ENCODE measurements at places on chromosomes 2 and 18.

GRCh38 chr2:191927319-191927867 is 80.5 kb upstream of the CAVIN2 start:
- no peak for DNase-seq

GRCh38 chr2:216661639-216662375 is 28.6 kb downstream of the IGFBP2 start:
- DNase-seq, result no peak

- DNase-seq, result no peak
Measured at GRCh38 chr2:117918608-117919007, 95.3 kb downstream of the CCDC93 start.

GRCh38 chr2:161090411-161090810 is 69.8 kb upstream of the TANK start:
- peak; percentile 19 for DNase-seq

DNA sequence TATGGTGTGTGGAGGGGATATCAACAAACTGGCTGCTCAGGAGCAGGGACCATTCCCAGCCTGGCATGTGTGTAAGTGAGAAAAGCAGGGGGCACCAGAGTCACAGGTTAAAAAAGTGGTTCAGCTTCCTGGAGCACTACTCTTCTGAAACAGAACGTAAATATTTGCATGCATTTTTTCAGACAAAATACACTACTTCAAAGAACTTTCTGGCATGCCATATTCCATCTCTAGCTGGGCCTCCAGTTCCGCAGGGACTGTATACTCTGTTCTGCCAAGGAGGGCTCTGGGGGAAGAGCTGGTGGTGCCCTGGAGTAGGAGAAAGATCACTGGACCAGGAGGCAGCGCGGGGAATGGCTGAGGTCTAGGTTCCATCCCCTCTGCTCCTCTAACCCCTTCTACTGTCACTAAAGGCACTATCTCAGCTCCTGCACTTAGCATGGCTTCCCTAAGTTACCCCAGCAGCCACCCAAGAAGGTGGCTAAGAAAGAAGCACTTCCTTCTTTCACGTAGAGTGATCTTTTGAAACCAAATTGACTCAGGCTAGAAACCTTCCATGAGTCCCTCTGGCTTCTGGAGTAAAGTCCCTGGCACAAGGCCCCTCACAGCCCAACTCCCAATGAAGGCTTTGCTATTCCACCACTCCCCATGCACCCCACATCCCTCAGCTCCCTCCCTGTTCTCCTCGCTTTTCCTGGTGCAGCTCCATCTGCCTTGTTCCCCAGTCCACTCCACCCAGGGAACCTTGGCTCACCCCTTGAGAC is 57.6 kb upstream of the CABLES1 start:
- no peak for DNase-seq

DNA sequence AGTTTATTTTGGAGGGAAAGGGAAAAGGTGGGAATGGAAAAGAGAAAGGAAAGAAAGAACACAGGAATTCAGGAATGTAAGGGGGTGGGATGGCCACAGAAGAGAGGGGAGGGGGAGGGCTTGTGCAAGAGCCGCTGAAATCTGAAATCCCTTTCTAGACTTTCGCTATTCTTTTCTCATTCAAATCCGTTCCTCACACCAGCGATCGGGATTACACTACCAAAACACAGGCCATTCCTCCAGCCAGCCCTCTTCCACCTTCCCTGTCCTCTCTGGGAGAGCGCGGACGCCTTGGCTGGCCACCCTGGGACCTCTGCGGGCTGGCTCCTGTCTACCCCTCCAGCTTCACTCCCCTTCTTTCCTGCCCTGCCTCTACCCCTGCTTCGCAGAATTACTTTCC is 102.3 kb downstream of the CDCA7 start:
- DNase-seq, result no peak

DNA sequence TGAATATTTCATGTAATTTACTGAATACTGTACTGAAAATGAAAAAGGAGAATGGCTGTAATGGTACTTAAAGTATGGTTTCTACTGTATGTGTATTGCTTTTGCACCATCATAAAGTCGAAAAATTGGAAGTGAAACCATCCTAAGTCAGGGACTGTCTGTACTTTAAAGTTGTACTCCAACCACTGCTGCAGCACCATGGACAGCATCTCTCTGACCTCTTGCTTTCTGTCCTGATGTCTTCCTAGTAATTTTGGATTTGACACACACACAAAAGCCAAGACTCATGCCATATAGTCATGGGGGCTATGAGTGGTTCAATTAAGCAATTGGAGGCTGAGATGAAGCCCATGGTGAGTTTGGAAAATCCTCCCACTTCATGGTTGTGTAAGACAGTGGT is 256.3 kb upstream of the PKDCC start:
- no peak for DNase-seq

- DNase-seq, result no peak
Measured at GRCh38 chr2:239762655-239763269, 262.4 kb downstream of the NDUFA10 start.

GRCh38 chr2:159362816-159363251 is 76.3 kb upstream of the WDSUB1 start:
- no peak for DNase-seq

- DNase-seq, result no peak
Measured at GRCh38 chr2:108184419-108184818, 55.3 kb upstream of the SULT1C3 start.

DNA sequence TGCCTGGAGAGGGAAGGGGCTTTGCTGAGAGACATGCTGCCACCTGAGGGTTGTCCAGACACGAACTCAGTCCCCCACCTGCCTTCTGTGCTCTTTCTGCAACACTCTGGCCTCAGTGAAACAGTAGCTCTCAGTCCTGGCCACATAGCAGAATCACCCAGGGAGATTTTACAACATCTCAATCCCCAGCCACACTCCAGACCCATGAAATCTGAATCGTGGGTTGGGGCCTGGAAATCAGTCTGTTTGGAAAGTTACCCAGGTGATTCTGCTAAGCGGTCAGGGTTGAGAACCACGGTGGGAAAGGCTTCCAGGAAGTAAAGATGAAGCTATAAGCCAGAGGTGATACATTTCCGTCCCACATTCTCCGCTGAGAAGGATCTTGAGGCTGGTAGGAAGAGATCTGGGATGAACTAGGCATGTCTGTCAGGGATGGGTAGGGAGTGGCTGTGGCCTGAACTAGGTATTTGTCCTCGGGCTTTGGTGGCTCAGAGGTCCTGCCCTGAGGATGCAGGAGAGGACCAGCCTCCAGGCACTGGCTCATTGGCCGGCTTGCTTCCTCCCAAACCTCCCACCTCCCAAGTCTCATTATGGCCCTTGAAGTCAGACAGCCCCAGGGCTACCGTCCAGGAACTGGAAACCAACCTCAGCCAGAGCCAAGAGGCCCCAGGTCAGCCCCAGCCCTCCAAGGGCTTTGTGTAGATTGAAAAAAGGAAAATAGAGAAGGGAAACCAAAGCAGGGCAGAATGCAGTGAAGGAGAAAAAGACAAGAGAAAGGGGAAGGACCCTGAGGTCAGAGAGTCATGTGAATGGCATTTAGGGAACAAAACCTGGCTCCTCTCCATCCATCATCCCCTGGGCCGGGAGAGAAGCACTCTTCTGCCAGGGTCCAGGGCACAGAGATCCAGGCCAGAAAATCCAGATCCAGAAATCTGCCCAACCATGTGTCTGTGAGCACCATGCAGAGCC is 119.6 kb downstream of the ZFP36L2 start:
- DNase-seq, result no peak

DNA sequence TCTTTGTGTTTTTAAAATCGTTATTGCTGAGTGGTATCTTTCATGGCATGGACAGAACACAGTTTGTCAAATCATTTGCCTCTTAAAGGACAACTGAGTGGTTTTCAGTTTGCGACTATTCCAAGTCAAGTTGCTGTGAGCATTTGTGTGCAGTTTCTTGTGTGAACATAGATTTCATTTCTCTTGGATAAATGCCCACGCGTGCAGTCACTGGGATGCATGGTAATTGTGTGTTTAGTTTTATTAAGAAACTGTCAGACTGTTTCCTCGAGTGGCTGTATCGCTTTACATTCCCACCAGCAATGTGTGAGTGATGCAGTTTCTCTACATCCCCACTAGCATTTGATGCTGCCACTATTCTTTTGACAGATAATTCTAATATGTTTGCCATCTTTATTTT is 154.0 kb upstream of the ARL4C start:
- no peak for DNase-seq

- DNase-seq, result no peak
Measured at GRCh38 chr2:239756790-239757760, 268.1 kb downstream of the NDUFA10 start.

GRCh38 chr2:29519338-29519925 is 402.0 kb downstream of the ALK start:
- no peak for DNase-seq

DNA sequence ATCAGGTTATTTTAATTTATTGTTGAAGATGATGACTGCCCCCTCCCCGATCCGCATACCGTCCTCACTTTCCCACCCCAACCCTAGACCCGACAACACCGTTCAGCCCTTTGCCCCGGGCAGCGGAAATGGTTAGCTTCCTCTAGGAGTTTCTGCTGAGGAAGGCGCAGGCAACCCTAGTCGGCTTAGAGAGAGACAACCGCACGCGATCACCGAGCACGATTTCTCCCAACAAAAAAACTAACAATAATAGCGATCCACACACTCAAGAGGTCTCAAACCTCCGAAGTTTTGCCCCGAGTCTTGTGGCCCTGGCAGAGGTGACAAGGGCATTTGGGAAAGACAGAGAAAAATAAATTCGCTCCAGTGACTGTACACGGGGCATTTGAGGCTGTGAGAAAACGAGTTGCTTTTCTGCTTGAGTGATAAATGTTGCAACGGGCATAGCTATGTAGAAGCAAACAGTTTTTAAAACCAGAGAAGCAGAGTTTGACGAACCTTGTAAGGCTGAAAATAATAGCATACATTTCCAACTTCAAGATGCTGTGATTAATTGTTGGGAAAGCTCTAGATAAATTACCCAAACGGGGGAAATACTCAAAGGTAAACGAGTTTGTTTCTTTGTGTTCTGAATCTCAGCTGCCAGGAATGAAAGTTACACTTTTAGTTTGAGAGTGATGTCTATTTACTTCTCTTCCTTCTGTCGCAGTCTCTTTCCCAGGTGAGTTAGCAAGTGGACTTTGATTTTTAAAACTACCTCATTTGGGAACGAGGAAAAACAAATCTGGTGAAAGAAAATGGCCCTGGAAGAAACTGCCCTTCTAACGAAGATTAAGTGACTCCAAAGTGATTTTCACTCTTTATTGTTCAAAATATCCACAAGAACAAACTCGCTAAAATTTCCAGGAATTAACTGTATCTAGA is 11.0 kb upstream of the SIX3 start:
- no peak for DNase-seq

- DNase-seq, result no peak
Measured at GRCh38 chr2:33321876-33322483, 154.5 kb upstream of the RASGRP3 start.

DNA sequence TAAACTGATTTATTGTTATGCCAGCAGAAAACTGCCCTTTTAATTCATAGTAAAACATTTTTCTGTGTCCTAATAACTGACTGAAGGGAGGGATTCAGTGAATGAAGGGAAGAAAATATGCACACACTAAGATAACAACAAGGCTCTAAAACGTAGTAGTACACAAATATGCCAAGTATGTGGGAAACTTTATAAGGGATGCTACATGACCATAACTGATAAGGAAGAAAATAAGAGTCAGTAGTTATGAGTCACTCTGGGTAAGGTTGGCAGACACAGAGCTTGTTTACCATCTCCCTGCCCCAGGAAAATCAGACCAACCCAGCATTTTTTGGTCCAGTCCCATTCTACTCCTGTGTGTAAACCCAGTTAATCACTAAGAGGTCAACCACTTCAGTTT is 124.2 kb downstream of the RPRM start:
- DNase-seq, result no peak

GRCh38 chr2:70160545-70160944 is 30.3 kb downstream of the C2orf42 start:
- no peak for DNase-seq

GRCh38 chr2:47178341-47178740 is 23.2 kb upstream of the STPG4 start:
- DNase-seq, result no peak

DNA sequence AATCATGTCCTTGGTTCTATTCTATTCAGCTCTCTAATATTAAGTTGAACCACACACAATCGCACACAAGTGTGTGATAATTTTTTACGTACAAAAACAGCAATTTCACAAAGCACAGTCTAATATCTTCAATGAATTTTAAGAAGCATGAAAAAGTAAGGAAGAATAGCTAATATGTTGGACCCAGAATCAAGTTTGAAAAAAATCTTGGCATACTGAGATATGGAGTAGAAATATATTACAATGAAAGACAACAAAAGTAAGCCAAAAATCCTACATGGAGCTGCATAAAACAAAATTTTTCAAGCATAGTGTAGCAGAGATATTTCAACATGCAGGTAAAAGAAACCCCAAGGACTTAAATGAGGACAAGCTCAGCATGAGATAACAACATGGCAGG is 219.1 kb upstream of the RND3 start:
- DNase-seq, result no peak
